ENCODE measurements at places on chromosomes 5 and 9.

GRCh38 chr9:95139126-95139525 is 178.4 kb downstream of the FANCC start:
- DNase-seq, result no peak

GRCh38 chr5:117103703-117104102 is 529.1 kb upstream of the SEMA6A start:
- no peak for DNase-seq

GRCh38 chr5:116009806-116010205 is 22.5 kb upstream of the ARL14EPL start:
- no peak for DNase-seq

DNA sequence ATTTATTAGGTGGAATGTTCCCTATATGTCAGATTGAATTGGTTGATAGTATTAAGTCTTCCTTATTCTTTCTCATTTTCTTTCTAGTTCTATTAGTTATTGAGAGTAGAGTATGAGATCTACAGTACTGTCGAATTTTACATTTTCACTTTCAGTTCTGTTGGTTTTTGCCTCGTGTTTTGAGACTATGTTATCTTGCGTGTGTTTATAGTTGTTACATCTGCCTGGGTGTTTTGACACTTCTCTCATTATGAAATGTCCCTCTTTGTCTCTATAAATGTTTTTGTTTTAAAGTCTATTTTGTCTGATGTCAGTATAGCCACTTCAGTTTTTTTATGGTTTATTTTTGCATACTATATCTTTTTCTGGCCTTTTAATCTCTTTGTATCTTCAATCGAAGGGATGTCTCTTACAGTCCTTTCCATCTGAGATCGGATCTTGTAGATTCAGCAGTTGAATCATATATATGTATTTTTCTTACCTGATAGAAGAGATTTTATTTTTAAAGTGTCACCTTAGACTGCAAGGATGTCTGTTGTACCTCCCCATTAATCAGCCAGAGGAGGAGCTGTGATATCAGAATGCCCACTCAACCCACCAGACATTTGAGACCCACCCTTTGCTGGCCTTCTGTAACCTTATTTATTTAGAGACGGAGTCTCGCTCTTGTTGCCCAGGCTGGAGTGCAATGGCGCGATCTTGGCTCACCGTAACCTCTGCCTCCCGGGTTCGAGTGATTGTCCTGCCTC is 20.7 kb downstream of the EHMT1 start:
- no peak for DNase-seq

DNA sequence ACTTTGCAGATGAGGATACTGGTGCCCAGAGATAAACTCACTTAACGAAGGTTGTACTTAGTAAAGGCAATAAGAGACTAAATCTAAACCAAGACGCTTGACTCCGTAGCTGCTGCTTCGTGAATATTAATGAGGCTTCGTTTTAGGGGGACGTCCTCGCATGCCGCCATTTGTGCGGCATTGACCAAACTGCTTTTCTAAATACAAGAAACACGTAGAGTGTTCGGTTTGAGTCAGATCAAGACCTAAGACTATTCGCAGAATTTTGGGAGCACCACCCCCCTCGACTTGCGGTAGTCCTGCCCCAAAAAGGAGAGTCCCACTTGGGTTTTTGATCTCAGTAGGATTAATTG is 1.1 kb downstream of the NPM1 start:
- DNase-seq, result no peak

DNA sequence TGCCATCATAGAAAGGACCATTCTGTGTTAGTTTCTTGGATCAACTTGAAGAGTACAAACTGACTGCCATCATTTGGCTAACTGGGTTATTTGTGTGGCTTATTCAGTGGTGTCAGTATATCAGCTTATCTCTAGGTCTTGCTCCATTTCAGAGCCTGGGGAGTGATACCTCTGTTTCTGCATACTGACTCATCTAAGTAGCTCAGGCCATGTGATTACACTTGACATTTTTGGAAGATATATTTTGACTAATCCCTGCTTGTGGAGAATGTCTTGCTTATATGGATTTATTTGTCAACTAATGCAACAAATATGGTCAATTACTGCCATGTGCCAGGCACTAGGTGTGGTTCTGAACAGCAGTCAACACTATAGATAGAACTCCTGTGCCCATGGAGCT is 311.7 kb downstream of the YTHDC2 start:
- DNase-seq, result no peak

GRCh38 chr9:98150164-98150563 is 31.1 kb upstream of the TRIM14 start:
- DNase-seq, result no peak

DNA sequence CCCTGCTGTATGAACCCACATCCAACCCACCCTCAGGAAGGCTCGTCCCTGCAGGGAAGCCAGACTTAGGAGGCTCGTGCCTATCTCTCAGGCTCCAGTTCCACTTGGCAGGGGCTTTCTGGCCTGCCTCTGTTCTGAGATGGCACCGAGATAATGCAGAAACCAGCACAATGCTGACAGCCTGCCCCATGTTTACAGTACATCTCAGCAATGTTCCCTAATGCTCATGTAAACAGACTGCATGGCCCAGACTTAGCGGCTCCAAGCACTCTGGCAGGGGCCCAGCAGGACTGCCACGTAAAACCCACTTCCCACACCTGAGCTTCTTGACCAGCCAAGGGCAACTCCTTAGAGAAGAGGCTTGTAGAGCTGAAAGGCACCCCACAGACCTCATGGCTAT is 499.5 kb upstream of the BRINP1 start:
- DNase-seq, result no peak

DNA sequence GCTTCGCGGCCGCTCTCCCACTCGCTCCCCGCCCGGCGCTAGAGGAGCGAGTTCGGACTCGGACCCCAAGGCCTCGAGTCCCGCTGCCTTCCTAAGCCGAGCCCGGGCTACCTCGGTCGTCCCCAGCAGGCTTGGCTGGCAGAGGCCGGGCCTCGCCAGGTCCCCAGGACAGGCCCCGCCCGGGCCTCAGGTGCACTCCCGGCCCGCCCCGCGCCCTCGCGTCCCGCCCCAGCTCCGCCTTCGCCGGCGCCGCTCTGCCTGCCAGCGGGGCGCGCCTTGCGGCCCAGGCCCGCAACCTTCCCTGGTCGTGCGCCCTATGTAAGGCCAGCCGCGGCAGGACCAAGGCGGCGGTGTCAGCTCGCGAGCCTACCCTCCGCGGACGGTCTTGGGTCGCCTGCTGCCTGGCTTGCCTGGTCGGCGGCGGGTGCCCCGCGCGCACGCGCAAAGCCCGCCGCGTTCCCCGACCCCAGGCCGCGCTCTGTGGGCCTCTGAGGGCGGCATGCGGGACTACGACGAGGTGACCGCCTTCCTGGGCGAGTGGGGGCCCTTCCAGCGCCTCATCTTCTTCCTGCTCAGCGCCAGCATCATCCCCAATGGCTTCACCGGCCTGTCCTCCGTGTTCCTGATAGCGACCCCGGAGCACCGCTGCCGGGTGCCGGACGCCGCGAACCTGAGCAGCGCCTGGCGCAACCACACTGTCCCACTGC is at the start of gene SLC22A5:
Gene SLC22A5 (plus strand): TSS at position 237 of the 707 bp plus-strand sequence. CDS start 263 bp downstream, at position 500.
- DNase-seq, result peak; percentile 43

- DNase-seq, result no peak
These were observed 35.9 kb upstream of the PWWP2A start for GRCh38 chr5:160155017-160155750.

- peak; percentile 56 for DNase-seq
These were observed 568.1 kb upstream of the WWC1 start for GRCh38 chr5:167723254-167723871.

- DNase-seq, result no peak
These were observed 43.9 kb downstream of the PNPLA7 start for GRCh38 chr9:137506274-137506673.

GRCh38 chr5:176424181-176424580 is 7.8 kb upstream of the CLTB start:
- DNase-seq, result no peak

DNA sequence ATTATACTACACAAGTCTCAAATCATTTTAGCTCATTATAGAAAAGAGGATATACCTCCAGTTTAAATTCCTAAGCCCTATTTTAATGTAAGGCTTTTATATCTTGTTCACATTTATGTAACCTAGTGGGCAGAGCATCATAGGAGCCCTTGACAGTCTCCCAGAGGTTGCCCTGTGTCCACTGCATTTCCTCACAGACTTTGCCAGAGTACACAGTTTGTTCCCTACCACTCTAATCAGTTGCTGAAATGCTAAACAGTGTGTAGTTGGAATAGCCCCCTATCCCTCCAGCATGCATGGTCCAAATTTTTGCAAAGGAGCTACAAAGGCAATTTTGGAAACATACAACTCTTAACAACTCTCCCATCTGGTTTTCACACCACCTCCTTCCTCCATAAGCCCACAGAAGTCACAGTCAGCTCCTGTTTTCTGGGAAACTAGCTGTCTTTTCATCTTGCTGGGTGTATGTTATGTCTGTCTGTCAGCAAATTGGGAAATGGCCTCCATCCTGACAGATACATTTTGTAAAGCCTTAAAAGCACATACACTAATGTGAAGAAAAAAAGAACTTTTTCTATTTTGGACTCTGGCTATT is 212.2 kb downstream of the DENND1A start:
- no peak for DNase-seq

DNA sequence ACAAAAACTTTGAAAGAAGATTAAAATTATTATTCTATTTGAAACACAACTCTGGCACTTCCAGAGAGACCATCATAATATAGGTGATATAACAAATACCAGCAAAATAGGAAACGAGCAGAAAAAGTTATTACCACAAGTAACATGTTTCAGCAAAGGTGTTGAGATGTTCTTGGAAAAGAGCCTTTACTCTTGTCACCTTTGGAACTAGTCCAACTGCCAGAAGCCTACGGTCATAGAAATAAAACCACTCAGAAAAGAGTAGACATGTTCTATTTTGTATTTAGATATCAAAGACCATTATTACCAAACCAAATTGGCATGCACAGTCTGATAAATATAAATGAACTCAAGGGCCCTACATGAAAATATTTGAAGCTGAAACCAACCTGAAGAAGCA is 145.0 kb upstream of the DMAC1 start:
- no peak for DNase-seq

DNA sequence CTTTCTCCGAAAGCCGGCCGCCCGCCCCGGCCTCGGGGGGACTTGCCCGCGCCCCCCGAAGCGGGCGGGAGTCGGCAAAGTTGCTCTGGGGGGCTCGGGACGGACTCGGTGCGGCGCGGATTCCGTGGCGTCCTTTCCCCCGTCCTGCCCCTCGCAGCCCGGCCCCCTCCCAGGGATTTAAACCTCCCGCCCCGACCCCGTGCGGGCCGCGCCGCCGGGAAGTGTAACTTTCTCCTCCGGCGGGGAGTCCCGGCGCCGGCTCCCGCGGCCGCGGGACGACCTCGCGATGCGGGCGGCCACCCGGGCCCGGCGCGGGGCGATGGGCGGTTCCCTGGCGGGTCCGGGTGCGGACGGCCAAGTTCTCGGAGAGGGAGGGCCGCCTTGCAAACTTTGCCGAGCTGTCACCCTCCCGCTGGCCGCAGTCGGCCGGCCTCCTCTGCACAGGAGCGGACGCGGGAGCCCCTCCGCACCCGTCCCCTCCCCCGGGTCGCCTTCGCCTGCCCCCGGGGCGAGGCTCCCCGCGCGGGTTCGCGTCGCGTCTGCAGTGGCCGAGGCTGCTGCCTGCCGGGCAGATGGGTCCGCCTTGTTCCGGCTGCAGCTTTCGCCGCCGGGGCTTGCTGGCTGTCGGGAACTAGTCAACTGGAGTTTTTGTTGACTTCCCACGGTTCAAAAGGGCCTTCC is 732 bp downstream of the PBX3 start:
- no peak for DNase-seq

- no peak for DNase-seq
These were observed 117.4 kb downstream of the NPR3 start for GRCh38 chr5:32828492-32828891.

DNA sequence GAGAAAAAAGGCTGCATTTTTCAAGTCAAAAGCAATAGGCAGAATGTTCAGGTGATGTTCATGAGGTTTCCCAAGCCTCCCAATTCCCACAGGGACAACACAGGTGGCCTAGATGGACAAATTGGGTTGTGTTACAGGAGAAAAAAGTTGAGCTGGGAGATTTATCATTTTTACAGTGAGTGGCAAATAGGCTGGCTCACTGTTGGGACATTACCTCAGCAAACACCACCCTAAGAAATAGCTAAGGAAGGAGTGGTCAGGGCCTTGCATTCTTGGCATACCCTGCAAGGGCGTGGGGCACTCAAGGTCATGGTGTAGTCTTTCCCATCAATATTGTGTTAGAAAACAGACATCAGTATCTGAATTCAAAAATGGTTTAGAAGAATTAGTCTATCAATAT is 23.3 kb upstream of the CPLANE1 start:
- DNase-seq, result no peak

GRCh38 chr9:88535226-88536022 is 446 bp downstream of the NXNL2 start:
- no peak for DNase-seq

GRCh38 chr9:137027369-137028262 is at the start of gene ABCA2:
Gene ABCA2 (minus strand): TSS chr9:137028237. CDS start chr9:137028140, 97 bp downstream.
- peak; percentile 48 for DNase-seq

GRCh38 chr5:72860499-72860898 is 44.0 kb downstream of the TNPO1 start:
- DNase-seq, result no peak

- DNase-seq, result no peak
These were observed 23.2 kb upstream of the SLC25A51 start for GRCh38 chr9:37927132-37927531.

DNA sequence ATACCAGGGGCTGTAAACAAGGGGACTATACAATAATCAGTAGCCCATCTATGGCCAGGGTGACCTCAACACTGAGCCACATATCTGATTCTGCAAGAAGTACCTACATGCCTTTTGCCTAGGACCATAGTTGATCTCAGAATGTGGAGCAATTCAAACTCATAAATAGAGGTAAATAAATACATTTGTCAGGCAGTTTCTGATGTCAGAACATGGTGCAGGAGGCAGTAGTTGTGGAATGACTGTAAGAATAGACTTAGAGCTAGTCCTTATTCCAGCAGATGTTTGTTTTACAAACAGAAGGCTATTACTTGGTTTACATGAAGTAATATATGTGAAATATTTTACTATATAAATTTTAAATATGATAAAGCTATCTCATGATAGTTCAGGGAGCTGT is 330.7 kb upstream of the DAB2 start:
- DNase-seq, result no peak

- DNase-seq, result no peak
These were observed 55.9 kb downstream of the TMC1 start for GRCh38 chr9:72577212-72577753.

DNA sequence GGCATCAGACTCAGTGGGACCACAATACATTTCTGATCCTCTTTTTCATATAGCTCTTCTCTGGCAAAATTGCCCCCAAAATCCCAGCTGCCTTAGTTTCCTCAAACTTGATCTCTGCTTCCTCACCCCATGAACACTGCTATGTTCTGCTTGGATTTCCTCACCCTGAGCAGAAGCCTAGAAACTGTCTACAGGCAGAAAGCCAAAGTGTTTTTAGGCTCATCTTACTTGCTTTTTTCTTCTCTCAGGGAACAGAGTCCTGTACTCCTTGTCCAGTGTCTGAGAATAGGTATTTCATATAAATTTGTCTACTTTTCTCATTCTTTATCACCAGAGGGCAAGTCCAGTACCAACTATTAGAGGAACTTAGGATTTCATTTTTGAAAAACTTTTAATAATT is 21.5 kb upstream of the UBAP1 start:
- no peak for DNase-seq
